ENCODE measurements at places on chromosomes 4 and X.
A peak's percentile ranks its signal among the peaks of the same experiment; 100 is the strongest.

DNA sequence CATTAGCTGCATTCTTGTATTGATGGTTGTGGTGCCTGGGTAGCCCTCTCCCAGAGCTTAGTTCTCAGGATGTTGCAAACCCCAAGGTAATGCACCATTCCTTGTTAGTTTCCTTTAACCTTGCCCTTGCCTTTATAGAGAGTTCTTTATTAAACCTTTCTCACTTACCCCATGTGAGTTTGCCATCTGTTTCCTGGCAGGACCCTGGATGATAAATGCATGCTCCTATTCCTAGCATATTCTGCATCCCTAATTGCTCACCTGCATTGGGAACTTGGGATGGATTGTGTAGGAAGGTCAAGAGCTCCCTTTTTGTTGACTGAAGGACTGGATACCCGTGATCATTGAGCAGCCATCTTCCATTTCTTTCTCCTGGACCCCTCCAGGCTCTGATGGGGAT lies 59.9 kb upstream of the AP1S2 start:
- H3K4me1 ChIP-seq = no peaks in the 10 kb centered on the region
- DNase-seq = no peak
- H3K36me3 ChIP-seq = no peaks in the 10 kb centered on the region

- no peak overlapping the region for H3K4me3 ChIP-seq
- H3K27ac ChIP-seq = no peak overlapping the region
- no peaks in the 10 kb centered on the region for H3K4me1 ChIP-seq
- peak; percentile 18 for DNase-seq
- H3K36me3 ChIP-seq = no peaks in the 10 kb centered on the region
- H3K27me3 ChIP-seq = no peaks in the 10 kb centered on the region
These were observed 17.5 kb downstream of the STX18 start for GRCh38 chr4:4524364-4524763.

DNA sequence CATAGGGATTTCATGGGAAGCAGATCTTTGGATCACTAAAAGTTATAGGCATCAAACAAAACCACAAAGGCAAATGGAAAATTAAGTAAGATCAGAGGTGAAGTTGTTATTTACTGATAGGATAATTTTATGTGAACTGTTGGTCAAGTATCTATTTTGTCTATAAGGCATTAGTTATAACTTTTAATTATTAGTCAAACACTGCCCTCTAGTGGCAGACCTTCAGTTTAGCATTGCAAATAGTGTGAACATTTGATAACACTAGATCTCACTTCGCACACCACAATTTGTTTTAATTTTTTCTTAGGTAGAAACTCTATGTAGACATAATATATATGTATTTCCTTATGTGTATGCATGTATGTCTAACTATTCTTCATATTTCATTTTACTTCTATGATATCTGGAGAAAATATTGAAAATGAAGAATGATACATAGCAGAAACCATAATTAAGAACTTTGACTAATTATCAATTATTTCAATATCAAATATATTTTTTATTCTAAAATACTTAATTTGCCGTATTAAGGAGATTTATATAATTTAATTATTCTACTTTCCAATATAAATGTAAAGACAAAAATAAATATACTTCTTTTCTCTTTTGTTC lies 214.5 kb upstream of the TACR3 start:
- H3K4me1 ChIP-seq = no peaks in the 10 kb centered on the region
- H3K4me3 ChIP-seq = no peak overlapping the region
- no peak for DNase-seq

GRCh38 chr4:25628451-25628850 lies 27.2 kb upstream of the SLC34A2 start:
- H3K4me1 ChIP-seq = no peaks in the 10 kb centered on the region
- H3K36me3 ChIP-seq = no peaks in the 10 kb centered on the region
- H3K27me3 ChIP-seq = no peaks in the 10 kb centered on the region
- no peak overlapping the region for H3K27ac ChIP-seq

GRCh38 chr4:73764513-73764912 lies 24.1 kb downstream of the CXCL8 start:
- DNase-seq = no peak
- H3K27ac ChIP-seq = no peak overlapping the region
- no peaks in the 10 kb centered on the region for H3K36me3 ChIP-seq
- H3K27me3 ChIP-seq = no peaks in the 10 kb centered on the region

DNA sequence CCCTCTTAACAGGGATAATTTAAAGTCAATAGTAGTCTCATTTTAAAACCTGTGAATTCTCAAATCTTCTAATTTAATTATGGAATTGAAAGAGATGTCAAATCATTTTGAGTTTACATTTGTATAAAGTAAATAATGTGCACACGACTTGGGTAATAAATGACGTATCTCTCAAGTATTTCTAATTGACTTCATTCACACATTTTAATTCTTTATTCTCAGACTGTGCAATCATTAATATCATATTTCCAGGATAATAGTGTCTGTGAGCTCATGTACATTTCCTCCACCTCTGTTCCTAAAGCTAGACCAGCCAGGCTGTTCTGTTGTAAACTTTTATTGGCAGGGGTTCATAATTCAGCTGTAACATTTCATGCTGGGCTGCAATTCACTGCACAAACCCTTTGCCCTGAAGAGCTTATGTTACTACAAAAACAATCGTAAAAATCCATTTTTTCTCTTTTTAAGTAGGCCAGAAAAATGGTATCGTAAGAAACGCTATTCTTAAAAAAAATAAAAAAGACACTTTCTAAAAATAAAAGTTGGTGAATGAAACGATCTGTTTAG lies 1103.1 kb upstream of the TENM3 start:
- no peaks in the 10 kb centered on the region for H3K4me1 ChIP-seq
- no peaks in the 10 kb centered on the region for H3K36me3 ChIP-seq
- no peaks in the 10 kb centered on the region for H3K27me3 ChIP-seq
- H3K4me3 ChIP-seq = no peak overlapping the region

DNA sequence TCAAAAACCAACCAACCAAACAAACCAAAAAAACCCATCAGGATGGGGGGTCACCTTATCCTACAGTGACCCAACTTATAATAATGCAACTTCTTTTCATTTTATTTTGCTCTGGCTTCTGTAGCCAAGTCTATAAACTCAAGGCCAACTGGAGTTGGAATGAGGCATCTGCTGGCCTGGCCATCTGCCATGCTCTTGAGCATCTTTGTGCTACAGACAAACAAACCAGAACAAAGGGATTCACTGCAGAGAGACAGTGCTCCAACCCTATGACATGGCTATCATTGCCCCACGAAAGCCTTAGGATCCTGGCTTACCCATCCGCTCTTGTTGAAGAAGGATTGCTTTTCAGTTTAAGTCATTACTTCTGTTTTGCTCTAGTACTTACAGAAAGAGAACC lies 49.2 kb upstream of the SCRG1 start:
- no peaks in the 10 kb centered on the region for H3K27me3 ChIP-seq
- H3K4me3 ChIP-seq = no peak overlapping the region
- no peaks in the 10 kb centered on the region for H3K36me3 ChIP-seq
- no peak overlapping the region for H3K27ac ChIP-seq
- DNase-seq = no peak

- no peaks in the 10 kb centered on the region for H3K4me1 ChIP-seq
- no peak for DNase-seq
- H3K4me3 ChIP-seq = no peak overlapping the region
- H3K36me3 ChIP-seq = no peaks in the 10 kb centered on the region
- no peak overlapping the region for H3K27ac ChIP-seq
- H3K27me3 ChIP-seq = no peaks in the 10 kb centered on the region
These were observed 102.6 kb upstream of the C1GALT1C1 start for GRCh38 chrX:120732461-120732860.

DNA sequence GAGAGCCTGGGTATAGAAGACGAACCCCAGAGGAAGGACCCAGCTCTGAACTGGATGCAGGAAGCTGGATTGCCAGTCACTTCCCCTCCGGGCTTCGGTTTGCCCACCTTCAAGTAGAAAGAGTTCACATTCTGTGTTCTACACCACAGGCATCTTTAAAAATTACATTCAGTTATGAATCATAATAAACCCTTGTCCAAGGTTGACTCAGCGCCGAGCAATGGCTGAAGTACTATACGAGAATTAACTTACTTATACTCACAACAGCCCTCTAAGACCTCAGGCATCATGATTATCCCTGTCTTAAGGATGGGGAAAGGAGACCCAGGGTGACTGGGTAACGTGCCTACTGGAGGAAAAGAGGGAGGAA lies 72.5 kb downstream of the EVC2 start:
- H3K4me3 ChIP-seq = no peak overlapping the region
- no peak overlapping the region for H3K27ac ChIP-seq
- no peak for DNase-seq
- no peaks in the 10 kb centered on the region for H3K27me3 ChIP-seq
- H3K36me3 ChIP-seq = no peaks in the 10 kb centered on the region

- no peak overlapping the region for H3K4me3 ChIP-seq
- no peak for DNase-seq
- H3K36me3 ChIP-seq = no peaks in the 10 kb centered on the region
- no peaks in the 10 kb centered on the region for H3K4me1 ChIP-seq
- H3K27me3 ChIP-seq = no peaks in the 10 kb centered on the region
- H3K27ac ChIP-seq = no peak overlapping the region
These were observed 6.6 kb upstream of the PPM1K start for GRCh38 chr4:88291003-88291402.

DNA sequence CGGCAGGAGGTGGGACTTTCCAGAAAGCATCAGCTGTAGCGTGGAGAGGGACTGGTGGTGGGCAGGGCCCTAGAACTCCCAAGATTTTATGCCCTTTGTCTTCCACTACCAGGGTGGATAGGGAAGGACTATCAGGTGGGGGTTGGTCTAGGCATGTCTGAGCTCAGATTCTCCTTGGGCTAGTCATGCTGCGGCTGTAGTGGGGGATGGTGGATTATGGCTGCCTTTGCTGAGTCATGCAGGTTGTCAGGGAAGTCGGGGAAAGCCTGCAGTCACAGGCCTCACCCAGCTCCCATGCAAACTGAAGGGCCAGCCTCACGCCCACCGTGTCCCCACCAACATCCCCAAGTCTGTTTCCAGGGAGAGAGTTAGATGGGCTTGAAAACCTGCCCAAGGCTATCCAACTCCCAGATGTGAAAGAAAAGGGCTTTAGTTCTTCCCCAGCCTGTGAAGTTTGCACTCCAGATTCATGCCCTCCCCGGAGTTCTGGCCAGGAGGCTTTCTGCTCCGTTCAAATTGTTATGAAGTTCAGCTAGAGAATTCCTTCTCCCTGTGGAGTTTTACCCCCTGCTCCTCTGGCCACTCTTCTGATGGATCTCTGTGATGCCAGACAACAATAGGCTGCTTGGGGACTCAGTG lies 13.4 kb upstream of the MEPE start:
- DNase-seq = no peak
- H3K27ac ChIP-seq = no peak overlapping the region
- no peaks in the 10 kb centered on the region for H3K4me1 ChIP-seq
- H3K4me3 ChIP-seq = no peak overlapping the region
- peaks cover 5% of the 10 kb centered on the region for H3K27me3 ChIP-seq

- H3K27me3 ChIP-seq = no peaks in the 10 kb centered on the region
- peak overlapping the region; percentile 37 for H3K4me3 ChIP-seq
- no peaks in the 10 kb centered on the region for H3K36me3 ChIP-seq
- DNase-seq = peak; percentile 66
These were observed 222.4 kb downstream of the CRLF2 start for GRCh38 chrX:989959-990510.

- H3K27ac ChIP-seq = no peak overlapping the region
- H3K27me3 ChIP-seq = no peaks in the 10 kb centered on the region
- no peak overlapping the region for H3K4me3 ChIP-seq
- no peaks in the 10 kb centered on the region for H3K4me1 ChIP-seq
- peaks cover 53% of the 10 kb centered on the region for H3K36me3 ChIP-seq
These were observed 66.0 kb upstream of the DDX60 start for GRCh38 chr4:168384437-168385141.

DNA sequence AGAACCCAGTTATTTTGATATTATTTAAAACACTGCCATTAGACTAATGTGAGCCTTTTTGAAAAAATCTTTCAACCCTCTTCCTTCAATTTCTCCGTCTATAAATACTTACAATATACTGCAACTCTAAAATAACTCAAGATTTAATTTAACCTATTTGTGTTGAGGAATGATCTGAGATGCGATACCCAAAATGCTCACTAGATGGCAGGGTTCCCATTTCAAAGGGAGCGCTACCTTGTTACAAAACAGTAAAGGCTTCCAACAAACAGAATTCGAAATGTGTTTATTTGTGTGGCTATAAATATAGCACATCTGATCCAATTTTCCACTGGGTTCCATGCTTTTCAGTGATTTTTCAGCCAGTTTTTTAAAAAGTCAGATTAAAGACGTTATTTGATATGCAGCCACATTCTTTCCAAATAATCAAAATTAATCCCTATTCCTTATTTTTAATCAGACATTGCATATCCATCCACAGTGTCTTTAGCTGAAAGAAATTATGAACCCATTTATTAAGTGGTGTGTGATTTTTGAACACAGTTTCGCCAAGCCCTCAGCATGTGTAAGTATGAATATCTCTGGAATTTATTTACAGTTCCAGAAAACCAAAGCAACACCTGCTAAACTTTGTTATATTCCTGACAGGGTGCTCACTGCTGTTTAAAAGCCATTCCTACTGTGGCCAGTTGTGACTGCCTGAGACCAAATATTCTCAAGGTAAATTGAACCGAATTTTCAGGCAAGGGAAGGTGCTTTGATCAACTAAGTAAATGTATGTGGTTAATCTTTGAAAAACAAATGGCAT lies 668.0 kb upstream of the LCORL start:
- DNase-seq = peak; percentile 13
- no peaks in the 10 kb centered on the region for H3K4me1 ChIP-seq
- no peaks in the 10 kb centered on the region for H3K36me3 ChIP-seq

- no peaks in the 10 kb centered on the region for H3K36me3 ChIP-seq
- no peak for DNase-seq
- H3K4me3 ChIP-seq = no peak overlapping the region
- no peak overlapping the region for H3K27ac ChIP-seq
These were observed 17.3 kb upstream of the VCX3B start for GRCh38 chrX:8447368-8447767.

Measured in effector memory CD4-positive, alpha-beta T cell (primary cell).